Body of pancreas (tissue), 4 donors: ENCODE measurements at places on chromosomes 1 and 21. TPM values are rescaled to one million over a fixed set of nuclear protein-coding genes. Genes with fewer than 3 reads are reported as not detected.

ATP1A4 gene
- total RNA-seq: not detected

CFHR2 gene
- total RNA-seq: not detected

GPR3 gene
- not detected for total RNA-seq

MTR gene
- 29.8 TPM for total RNA-seq

BMP8A gene
- total RNA-seq: 5.7 TPM

SERINC2 gene
- 14.5 TPM for total RNA-seq

PLCH2 gene
- total RNA-seq: 27.4 TPM

SH2D2A gene
- total RNA-seq: 0.99 TPM

AIM2 gene
- total RNA-seq: not detected

HPDL gene
- total RNA-seq: 0.26 TPM

AKNAD1 gene
- total RNA-seq: not detected

MX1 gene
- total RNA-seq: 14.8 TPM

DIRAS3 gene
- total RNA-seq: 10.6 TPM

PLEKHA6 gene
- total RNA-seq: 20.4 TPM

KANK4 gene
- 9.1 TPM for total RNA-seq

ESRRG gene
- 18.7 TPM for total RNA-seq

CD5L gene
- total RNA-seq: not detected

REN gene
- total RNA-seq: not detected

CHRNB2 gene
- 0.52 TPM for total RNA-seq

SPRR2D gene
- not detected for total RNA-seq

SLC26A9 gene
- total RNA-seq: 1.6 TPM

RUNX3 gene
- total RNA-seq: 0.26 TPM

SH2D1B gene
- total RNA-seq: not detected

GJA8 gene
- not detected for total RNA-seq

FCRL4 gene
- not detected for total RNA-seq

SPATC1L gene
- total RNA-seq: 9.6 TPM

CLEC20A gene
- total RNA-seq: not detected

HSD3B2 gene
- total RNA-seq: not detected

CHD1L gene
- total RNA-seq: 11.5 TPM

NECTIN4 gene
- total RNA-seq: 3.0 TPM

CR1 gene
- 1.3 TPM for total RNA-seq

HCN3 gene
- total RNA-seq: 2.9 TPM

RGSL1 gene
- not detected for total RNA-seq

MAP3K6 gene
- total RNA-seq: 31.3 TPM

GNAT2 gene
- total RNA-seq: not detected
